ENCODE measurements at places on chromosomes 6 and 20.

GRCh38 chr20:34493646-34494045 lies 22.6 kb upstream of the DYNLRB1 start:
- no peak for DNase-seq

GRCh38 chr6:13429406-13429753 lies 58.0 kb downstream of the GFOD1 start:
- DNase-seq: no peak

DNA sequence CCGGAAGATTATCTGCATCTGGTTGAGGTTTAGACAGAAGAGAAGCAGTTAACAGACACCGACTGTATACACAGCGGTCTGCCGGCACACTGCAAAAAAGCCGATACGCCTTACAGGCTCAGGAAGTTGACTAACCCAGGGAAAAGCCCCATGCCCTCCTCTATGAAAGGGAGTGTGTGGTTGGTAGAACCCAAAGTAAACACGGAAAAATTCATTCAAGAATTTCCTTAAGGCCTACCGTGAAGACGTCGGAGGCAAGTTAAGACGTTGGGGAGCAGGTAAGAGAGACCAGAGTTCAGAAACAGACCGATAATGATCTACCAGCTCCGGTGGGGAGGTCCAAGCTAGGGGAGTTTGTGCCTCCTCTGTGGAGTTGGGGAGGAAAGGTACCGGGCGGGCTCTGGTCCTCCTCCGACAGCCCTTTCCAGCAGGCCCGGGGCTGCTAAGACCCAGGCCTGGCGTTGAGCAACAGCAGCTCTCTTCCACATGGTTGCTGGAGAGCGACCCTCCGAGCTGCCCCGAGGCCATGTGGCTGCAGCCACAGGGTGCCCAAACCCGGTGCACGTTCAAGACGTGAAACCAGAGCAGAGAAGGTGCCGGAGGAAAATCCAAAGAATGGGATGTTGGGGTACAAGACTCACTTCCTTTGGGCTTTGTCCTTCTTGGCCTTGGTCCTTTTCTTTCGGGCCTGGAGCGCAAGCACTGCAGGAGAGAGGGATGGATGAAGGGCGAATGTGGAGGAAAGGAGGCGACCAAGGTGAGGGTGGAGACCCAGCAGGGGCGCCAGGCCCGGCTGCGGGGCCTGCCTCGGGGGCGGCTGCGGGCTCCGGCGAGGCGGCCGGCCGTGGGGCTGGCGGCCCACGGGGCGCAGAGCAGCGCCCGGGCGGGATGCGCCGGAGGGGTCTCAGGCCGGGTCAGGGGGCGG lies 809 bp downstream of the SRPK1 start:
- DNase-seq: peak; percentile 89

GRCh38 chr6:155011809-155012291 lies 16.7 kb downstream of the TIAM2 start:
- DNase-seq: no peak

DNA sequence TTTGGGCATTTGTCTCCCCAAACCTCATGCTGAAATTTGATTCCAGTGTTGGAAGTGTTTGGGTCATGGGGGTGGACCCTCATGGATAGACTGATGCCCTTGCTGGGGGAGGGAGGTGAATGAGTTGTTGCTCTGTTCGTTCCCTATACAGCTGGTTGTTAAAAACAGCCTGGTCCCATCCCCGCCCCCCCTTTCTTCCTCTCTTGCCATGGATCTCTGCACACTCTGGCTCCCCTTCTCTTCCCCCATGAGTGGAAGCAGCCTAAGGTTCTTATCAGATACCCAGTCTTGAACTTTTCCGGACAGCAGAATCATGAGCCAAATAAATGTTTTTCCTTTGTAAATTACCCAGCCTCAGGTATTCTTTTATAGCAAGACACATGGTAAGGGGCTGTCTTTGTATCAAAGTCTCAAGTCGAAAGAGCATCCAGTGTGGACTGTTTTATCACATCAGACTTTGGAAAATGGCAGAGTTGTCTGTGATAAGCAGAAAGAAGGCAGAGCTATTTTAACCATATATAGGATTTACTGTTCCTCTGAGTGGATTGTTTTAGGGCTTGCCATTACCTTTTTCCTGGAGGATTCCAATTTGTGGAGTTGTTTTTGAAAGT lies 31.2 kb downstream of the SLC9A8 start:
- DNase-seq: no peak
